ENCODE measurements at places on chromosomes 5 and 9.

GRCh38 chr5:61280761-61281427 is 51.2 kb upstream of the ZSWIM6 start:
- DNase-seq = peak; percentile 11

GRCh38 chr9:119372951-119373350 is 3.7 kb upstream of the BRINP1 start:
- no peak for DNase-seq

DNA sequence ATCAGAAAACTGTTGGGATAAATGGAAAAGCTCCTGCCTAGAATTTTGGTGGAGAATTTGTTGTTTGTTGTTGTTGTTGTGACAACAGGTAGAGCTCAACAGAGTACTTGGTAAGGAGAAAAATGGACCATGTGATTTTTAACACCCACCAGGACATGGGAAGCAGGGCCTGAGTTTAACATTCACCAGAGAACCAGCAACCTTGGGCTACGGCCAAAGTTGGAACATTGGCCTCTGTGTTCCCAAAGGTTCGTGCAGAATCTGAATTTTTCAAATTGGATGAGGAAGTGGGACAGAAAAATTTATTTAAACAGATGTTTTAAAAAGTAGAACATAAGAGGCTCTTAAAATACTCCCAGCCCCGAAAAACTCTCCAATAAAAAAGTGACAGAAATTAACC is 127.0 kb downstream of the GNA14 start:
- DNase-seq = no peak

DNA sequence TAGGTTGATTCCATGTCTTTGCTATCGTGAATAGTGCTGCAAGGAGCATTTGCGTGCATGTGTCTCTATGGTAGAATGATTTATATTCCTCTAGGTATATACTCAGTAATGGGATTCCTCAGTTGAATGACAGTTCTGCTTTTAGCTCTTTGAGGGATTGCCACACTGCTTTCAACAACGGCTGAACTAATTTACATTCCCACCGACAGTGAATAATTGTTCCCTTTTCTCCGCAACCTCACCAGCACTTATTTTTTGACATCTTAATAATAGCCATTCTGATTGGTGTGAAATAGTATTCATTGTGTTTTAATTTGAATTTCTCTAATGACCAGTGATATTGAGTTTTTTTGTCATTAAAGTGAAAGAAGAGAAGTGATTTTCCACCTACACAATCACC is 18.5 kb downstream of the IFNA5 start:
- DNase-seq = peak; percentile 11

DNA sequence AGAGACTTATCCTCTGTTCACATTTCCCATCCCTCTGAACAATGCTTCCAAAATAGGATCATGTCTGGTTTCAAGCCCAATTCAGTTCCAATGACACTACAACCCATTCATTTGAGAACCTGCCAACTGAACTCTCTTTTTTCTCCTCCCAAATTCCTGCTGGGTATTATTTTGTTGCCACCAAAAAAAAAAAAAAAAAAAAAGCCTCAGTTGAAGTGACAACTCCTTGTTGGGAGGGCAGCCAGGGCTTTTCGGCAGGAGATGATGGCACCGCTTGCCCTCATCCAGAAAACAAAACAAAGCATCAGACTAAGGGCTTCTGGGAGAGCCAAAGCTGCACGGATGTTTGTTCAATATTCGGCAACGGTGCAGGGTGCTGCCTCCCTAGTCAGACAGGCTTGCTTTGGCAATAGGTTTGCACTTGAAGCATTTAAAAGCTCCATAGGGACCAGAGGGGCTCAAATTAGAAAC is 30.6 kb upstream of the TRIM32 start:
- DNase-seq = no peak

DNA sequence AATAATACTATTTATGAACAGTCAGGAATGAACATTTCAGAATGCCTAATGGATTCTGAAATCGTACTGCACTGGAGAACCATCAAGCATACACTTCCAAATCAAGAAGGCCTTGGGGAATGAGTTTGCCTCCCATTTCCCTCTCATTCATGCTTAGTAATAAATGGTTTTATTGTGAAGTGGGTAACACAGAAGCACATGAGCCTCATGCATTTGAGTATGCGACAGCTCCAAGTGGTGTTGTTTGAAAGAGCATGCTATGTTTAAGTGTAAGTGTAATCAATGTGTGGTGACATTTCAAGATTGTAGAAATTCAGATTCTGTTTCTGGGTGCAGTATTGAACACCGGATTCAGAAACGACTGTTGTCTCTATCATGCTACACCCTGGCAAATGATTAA is 60.0 kb downstream of the SGCD start:
- DNase-seq = no peak

DNA sequence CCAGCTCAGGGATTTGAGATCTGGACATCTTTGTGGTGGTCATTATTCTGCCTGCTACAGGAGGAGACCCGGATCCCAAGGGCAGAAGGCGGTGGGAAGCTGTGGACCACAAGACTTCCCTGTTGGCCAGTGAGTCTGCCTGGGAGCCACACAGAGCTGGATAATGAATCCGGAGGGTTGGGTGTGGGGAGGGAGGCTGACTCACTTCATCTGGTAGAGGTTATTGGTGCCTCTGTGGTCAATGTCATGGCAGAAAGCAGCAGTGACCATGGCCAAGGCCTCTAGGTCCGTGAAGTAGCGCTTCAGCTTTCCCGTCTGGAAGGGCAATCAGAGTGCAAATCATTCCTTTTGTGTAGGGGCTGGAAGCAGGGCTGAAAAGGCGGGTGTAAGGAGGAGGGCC is 58.5 kb downstream of the PDE6A start:
- no peak for DNase-seq

- no peak for DNase-seq
Observed at GRCh38 chr9:12933957-12934356, 159.1 kb downstream of the LURAP1L start.

GRCh38 chr9:23467276-23467675 is 358.8 kb downstream of the ELAVL2 start:
- no peak for DNase-seq

GRCh38 chr5:142426129-142427014 is 101.6 kb upstream of the SPRY4 start:
- DNase-seq = no peak

- peak; percentile 70 for DNase-seq
Observed at GRCh38 chr5:140402258-140403074, 833 bp downstream of the ANKHD1 start.

DNA sequence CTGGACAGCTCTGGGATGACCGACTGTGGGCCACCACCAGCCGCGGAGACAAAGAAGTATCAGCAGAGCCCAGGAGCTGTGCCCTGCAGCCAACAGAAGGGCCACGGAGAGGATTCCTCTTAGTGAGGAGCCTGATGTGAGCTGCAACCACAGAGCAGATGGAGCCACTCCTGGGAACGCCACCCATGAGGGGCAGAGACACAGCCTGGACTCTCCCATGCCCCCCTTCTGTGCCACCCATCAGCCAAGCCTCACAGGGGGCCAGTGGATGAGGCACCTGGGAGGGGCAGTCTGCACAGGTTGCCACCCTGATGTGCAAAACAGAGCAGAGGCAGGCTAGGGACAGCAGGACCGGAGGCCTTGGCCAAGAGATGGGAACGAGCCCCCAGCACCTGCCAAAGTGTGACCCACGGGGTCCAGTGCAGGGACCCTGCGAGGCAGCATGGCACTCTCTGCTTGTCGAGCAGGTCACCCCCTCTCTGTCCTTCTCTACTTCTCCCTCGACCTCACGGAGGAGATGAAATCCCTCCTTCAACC is 380.7 kb upstream of the IRX1 start:
- no peak for DNase-seq

DNA sequence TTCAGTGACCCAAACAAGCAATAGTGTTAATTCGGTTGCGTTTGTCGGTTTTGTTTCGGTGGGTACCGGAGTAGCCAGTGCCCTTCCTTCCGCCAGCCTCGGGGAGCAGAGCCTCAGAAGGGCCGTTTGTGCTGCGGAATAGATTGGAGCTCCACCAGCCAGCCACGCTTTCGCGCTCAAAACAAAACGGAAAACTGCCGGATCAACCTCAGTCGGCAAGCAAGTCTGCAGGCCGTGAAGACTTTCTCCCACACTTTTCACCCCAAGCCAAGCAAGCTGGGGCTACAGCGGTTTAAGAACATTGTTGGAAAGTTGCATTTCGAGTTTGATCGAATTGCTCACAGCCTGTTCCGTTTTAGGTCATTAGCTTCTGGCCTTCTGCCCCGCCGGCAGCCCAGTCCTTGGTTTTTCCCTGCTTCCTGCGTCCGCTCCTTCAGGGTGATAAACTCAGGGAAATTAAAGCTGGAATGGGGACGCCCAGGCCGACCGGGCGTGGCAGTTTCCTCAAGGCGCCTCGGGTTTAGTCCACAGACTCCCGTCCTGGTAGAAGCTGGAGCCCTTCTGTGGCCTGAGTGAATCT is 803 bp upstream of the CCNO start:
- DNase-seq = peak; percentile 23

DNA sequence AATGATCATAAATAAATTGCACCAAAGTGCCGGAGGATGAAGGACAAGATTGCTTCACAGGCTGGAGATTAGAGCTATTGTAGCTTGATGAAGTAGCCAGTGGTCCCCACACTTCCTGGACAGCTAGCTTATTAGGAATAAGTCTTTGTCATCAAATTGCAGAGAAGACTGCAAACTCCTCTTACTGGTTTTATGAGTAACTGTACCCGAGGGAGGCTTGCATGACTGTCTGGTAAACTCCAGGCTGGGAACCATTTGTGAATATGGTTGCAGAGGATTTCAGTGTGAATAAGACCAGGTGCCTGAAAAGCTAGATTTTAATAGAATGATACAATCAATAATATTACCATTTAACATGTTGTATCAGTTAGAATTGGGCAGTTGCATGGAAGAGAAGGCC is 36.5 kb upstream of the SEMA5A start:
- DNase-seq = no peak

DNA sequence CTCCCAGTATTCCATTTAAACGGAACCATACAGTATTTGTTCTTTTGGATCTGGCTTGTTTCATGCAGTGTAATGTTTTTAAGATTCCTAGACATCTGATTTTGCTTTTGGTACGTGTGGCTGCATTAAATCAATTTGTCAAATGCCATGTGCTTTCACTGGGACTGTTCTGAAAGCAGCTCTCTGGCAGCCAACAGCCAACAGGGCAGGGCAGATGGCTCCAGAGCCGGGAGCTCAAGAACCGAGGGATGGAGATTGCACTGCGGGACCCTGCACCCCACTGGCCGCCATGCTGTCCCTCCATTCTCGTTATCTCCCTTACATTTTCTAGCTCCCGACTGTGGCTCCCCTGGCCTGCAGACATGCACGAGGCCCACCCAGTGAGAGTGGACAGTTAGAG is 33.4 kb upstream of the AIF1L start:
- DNase-seq = no peak

DNA sequence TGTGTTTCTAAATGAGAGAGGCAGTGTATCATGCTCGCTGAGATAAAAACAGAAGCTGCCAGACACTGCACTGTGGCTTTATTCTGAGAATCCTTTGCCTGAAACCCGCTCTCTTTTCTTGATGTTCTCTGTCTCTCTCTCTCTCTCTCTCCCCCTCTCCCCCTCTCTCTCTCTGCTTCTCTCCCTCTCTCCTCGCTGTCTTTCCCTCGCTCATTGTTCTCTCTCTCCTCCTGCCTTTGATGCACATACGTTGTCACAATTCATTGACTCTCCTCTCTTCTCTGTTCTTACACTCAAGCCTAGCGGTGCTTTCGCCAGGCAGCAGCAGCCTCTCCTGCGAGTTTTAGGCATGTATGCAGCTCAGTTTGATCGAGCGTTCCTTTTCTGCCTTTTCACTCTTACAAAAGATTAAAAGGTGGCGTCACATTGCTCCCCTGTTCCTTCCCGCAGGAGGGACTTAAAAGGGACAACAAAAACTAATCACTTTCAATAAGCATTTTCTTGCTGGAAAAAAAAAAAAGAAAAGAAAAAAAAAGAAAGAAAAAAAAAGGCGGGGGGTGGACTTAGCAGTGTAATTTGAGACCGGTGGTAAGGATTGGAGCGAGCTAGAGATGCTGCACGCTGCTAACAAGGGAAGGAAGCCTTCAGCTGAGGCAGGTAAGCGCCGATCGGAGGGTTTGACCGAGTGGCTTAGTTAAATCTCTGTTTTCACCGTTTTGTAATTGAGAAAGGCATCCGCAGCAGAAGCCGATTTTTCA is 717.9 kb upstream of the WWC1 start:
- DNase-seq = no peak

- DNase-seq = peak; percentile 41
Observed at GRCh38 chr9:128628471-128629048, 28.1 kb downstream of the DYNC2I2 start.

DNA sequence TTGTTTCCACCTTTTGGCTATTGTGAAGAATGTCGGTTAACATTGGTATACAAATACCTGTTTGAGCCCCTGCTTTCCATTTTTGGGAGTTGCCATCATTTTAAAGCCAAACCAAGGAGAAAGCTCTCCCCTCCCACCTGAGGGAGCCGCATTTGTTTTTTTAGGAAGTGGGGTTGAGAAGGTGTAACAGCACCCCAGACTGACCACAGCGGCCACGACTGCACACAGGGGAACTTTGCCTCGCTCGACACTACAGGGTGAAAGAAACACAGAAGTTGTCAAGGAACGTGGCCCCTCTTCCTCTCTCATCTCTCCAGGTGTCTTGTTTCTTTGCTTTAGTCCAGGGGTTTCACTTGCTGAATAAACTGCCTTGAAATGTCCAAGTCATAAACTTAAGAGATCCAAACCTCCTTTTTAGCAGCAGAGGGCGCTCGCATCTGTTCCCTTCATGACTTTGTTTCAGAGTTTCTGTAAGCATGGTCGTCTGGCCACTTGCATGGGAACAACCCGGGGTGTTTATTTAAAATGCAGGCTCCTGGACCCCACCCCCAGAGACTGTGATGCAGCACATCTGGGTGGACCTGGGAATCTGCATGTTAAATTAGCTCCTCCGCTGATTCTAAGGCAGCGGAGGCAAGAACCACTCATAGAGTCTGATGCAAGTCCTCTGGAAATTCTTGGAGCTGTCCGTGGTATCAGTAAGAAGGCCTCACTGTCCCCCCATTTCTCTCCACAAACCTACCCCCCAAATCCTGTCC is 2.1 kb upstream of the TTLL11 start:
- DNase-seq = peak; percentile 86

- no peak for DNase-seq
Observed at GRCh38 chr5:19099195-19099594, 888.8 kb downstream of the CDH18 start.

DNA sequence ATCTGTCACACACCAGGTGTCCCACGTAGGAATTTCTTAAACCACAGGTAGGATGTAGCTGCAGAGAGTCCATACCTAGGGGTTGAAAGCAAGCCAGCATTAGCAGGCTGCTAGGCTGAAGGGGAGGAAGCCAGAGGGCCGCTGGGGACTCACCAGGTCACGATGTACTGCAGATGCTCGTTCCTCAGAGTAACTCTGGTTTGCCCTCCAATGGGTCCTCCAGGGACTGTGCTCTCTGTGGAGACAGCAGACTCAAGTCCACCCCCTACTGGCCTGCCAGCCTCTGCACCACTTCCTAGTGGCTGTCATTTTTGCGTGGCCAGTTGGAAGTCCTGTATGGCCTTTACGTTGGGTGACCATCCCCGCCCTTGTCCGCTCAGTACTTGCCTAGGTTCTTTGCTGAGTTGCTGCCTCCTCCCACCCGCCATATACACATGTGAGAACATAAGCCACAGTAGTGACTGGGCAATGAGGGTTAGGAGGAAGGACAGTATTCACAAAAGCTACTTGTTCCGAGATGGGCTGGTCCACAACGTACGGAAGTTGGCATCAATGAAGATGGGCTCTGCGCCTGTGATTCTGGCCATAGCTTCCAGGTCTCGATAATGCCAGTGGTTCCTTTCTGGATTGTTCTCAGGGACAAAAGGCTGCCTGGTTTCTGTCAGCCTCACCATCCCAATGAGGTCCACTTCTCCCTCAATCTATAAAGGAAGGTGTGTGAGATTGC is 4.1 kb downstream of the RPL7A start:
- DNase-seq = peak; percentile 88

GRCh38 chr5:157088342-157088990 is 20.4 kb downstream of the HAVCR2 start:
- no peak for DNase-seq
